ENCODE measurements at places on chromosomes 1 and 21.

- DNase-seq = no peak
Observed at GRCh38 chr1:56576880-56577405, 2.4 kb downstream of the PLPP3 start.

DNA sequence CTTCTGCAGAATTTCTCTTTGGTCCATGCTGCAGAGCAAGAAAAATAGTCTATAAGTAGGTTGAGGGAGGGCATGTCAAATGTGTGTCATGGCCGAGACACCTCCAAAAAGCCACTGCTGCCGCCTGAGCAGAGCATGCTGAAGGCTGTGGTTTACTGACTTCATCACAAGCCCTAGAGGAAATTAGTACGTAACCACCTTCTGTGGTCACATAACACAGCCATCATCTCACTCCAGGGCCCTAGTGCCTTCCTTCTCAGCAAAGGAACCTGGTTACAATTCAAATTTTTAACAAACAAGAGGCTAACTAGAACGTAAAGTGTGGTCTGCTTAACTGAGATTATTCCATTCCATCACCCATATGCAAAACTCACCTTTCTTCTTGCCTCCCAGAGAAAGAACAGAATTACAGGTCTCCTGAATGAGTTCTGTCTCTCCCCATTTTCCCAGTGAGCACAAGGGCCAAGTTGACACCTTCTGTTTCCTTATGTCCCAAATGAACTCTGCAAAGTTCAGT is at the start of gene PTPN22:
Gene PTPN22 (minus strand): TSS at position 116 of the 517 bp plus-strand sequence.
- no peak for DNase-seq

DNA sequence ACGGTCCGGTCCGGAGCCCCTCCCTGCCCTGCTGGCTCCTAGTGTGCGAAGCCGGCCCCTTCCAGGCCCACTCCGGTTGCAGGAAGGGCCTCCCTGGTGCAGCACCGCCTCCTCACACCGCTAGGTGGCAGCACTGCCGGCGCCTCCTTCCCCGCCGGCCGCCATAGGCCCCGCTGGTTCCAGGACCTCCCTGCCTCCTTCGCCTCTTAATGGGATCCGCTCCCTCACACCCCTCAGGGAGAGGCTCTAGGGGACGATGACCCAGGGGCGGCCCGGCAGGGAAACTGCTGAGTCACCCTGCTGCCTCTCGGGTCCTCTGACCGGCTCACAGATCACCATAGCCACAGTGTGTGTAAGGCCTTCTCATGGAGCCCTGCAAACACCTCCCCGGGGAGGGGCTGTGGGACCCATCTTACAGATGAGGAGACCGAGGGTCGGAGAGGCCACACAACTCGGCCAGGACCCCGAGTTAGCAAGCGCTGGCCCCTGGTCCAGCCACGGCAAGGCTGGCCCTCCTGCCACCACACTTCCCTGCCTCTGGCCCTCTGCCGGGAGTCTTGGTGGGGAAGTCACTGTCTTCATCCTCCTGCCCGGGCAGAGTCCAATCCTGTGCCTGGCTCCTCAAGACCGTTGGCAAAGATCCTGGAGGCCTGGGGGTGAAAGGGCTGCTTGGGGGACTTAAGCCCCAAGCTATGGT is 1.6 kb upstream of the AJAP1 start:
- no peak for DNase-seq

DNA sequence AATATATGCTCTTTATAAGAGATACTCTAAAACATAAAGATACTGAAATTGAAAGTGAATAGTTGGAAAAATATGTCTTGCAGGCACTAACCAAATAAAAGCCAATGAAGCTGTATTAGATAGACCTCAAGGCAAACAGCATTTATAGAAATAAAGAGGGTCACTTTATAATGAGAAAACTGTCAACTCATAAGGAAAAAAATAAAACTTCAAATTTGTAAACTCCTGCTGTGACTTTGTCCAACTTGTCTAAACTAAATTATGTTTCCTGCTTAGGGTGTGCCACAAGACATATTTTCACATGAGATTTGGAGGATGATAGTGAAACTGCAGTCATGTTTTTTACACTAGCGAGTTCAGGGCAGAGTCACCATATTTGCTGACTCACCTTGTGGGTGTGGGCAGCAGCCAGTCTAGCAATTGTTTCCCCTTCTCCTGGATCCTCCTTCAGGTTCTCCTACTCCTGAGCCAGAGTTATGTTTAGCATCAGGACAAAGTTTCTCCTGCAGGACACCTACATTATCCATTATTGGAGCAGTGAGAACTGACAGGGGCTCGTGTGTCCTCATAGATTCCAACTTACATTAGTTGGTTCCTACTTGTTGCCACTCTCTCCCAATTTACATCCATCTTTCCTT is 43.8 kb downstream of the CD53 start:
- peak; percentile 4 for DNase-seq

GRCh38 chr1:56557746-56558145 is 21.6 kb downstream of the PLPP3 start:
- DNase-seq = no peak

DNA sequence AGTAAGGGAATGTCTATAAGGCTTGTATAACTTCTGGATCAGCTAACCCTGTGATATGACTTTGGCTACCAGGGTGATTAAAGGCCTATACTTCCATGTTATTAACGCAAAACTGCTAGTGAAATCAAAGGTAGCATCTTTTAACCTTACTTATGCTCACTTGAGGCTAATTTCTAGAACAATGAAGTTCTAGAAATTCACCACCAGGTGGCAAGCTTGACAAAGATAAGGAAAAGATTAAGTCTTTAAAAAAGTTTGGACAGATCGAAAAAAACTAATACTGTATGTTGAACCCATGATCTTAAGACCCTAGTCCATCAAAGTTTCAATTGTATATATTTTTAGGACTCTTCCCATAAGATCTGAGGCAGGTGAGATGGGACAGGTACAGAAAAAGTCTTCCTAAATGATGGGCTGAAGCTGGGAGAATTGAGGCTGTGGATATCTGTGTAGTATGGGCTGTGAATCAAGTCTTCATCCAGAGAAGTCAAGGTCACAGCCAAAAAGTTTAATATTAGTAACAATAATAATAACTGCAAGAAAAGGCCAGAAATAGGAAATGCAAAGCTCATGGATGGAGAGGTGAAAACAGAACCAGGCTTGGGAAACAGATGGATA is 18.8 kb downstream of the KYAT3 start:
- no peak for DNase-seq

- DNase-seq = no peak
Observed at GRCh38 chr1:225653463-225654276, 747 bp upstream of the ENAH start.

DNA sequence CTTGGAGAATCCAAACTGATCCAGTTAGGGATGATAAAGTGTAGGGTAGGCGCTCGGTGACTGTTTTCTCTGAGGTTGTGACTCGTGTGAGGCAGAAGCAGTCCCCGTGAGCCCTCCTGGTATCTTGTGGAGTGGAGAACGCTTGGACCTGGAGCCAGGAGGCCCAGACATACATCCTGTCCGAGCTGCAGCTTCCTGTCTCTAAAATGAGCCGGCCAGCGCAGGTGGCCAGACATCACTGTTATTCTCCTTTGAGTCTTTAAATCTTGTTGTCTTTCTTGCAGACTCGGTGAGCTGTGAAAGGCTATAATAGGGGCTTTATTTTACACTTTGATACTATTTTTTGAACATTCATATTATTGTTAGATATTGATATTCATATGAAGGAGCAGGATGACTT is 12.3 kb downstream of the PCSK9 start:
- no peak for DNase-seq

DNA sequence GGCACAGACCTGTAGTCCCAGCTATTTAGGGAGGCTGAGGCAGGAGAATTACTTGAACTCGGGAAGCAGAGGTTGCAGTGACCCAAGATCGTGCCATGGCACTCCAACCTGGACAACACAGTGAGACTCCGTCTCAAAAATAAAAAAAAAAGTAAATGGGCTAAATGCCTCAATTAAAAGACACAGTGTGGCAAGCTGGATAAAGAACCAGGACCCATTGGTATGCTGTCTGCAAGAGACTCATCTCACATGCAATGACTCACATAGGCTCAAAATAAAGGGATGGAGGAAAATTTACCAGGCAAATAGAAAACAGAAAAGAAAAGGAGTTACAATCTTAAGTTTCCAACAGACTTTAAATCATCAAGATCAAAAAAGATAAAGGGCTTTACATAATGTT is 40.3 kb downstream of the ACBD6 start:
- DNase-seq = no peak

DNA sequence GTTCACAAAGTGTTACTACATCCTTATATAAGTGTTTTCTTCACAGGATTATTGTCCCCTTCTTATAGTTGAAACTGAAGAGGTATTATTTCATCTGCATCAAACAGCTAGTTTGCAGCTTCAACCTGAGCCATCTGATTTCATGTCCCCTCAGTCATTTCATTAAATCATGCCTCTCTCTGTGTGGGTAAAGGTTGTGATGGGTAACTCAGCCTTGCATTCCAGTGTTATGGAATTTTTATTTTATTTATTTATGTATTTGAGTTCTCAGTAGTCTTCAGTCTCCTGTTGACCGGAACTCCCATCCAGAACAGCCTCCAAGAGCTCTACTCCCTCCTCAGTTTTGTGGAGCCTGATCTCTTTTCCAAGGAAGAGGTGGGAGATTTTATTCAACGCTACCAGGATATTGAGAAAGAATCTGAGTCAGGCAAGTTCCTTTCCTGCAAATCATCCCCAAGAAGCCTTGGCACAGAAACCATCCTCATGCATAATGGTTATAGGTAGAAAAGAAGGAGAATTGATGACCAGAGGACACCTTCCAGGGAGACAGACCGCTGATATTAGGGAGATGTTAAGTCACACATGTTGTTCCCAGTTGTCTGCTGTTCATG is 21.8 kb downstream of the CHD1L start:
- peak; percentile 47 for DNase-seq

DNA sequence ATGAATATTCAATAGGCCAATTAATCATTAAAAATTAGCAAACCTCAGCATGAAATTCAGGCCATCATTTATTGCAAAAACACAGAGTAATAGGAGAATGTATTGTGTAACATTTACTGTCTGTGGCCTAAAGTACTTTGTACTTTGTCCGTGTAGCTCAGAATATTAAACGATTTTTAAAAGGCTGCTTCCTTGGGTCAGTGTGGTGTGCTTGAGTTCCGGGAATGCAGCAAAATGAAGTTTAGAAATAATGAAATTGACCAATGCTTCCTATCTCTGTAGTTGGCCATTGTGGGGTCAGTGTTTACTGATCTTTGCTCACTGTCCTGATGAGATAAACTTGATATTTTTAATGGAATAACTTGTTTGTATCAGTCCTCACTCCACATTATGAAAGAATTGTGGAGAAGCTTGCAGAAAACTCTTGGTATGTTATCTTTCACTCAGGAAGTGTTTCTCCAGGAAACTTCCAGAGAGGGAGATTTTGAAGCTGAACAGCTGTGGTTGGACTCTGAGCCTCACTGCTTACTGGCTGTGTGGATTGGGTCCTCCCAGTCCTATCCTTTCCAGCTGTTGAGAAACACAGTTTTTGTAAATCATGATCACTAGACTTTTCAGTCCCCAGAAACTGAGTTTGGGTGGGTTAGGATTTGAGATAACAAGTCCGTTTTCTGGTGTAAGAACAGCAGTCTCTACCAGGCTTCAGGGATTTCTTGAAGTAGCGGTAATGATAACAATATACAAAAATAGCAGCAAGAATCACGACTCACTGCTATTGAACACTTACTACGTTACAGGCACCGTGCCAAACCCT is 19.2 kb upstream of the MTARC1 start:
- DNase-seq = no peak

GRCh38 chr1:16068356-16069270 is 4.8 kb downstream of the FAM131C start:
- DNase-seq = no peak

GRCh38 chr1:156892190-156893047 is 1.1 kb upstream of the PEAR1 start:
- no peak for DNase-seq

- DNase-seq = no peak
Observed at GRCh38 chr1:168427051-168427450, 116.7 kb downstream of the XCL2 start.

- DNase-seq = no peak
Observed at GRCh38 chr1:215556996-215557395, 10.1 kb upstream of the KCTD3 start.

- DNase-seq = no peak
Observed at GRCh38 chr1:31984419-31985347, 29.0 kb upstream of the KHDRBS1 start.

DNA sequence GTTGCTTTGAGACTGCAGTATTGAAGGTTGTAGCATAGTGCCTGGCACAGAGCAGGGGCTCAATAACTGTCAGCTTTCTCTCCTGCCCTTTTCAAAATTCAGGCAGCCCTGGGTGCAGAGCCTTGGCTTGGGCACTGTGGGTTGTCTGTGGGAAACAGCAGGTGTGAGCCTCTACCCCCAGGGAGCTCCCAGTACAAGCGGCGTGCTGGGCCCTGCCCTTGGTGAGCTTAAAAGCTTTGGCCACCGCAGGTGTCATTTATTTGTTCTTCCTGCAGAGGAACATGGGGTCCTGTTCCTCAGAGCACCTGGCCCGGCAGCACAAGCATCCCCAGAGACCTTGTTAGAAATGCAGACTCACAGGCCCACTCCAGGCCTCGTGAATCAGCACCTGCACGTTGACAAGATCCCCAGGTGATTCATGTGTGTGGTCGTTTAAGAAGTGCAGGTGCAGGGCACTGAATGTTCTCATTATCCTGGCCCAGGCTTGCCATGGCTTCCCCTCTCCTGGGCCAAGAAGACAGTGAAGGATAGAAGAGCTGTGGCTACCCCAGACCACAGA is 29.9 kb upstream of the IGSF21 start:
- no peak for DNase-seq

DNA sequence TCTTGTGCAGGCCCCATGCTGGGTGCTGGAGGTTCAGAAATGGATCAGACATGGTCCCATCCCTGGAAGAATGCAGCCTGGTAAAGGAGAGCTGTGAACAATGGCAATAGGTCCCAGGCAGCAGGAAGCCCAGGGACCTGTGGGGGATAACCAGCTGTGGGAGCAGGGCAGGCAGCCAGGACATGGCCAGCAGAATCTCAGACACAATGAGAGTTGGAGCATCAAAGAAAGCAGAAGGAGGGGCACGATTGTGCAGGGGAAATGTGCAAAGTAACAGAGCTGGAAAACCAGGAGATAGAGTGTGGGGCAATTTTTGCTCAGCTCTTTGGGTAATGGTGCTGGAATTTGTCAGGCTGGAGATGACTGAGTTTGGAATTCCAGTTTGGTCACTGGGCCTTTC is 44.3 kb downstream of the C8B start:
- DNase-seq = no peak

Measured in GM04503 (cell line).